ENCODE measurements at places on chromosomes 2 and 18.

GRCh38 chr18:70994116-70994515, 705.3 kb downstream of the SOCS6 start:
- DNase-seq: no peak

DNA sequence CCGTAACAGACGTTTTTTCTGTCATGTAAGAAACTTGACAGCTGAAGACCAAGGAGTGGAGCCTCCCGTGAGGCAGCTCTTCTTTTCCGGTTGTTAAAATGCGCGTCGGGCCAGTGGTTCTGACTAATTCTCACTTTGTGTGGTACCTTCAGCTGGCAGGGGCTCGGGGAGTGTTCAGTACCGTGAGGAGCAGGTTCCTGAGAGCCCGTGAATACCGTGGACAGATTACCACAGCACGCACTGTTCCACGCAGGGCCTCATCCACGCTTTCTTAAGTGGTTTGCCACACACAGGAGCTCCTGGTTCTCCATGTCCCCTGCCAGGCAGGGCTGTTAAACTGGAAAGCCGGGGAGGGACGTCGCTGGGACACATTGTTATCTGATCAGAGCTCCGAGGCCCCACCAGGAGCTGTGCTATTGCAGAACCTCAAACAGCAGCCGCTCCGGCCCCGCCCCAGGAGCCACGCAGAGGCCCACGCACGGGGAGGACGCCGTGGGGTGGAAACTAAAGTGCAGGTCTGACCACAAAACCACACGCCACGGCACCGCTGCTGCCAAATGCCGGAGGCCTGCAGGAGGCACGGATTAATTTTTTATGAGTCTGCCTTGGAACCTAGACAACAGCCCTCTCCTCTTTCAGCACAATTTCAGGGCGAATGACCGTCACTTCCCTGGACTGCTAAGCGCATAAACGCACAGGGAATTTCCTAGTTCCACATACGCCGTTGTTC, 43.3 kb downstream of the NFATC1 start:
- DNase-seq: no peak

GRCh38 chr2:24315669-24316068, 44.7 kb downstream of the ITSN2 start:
- DNase-seq: no peak

GRCh38 chr2:225429717-225430116, 30.2 kb downstream of the NYAP2 start:
- DNase-seq: peak; percentile 15

DNA sequence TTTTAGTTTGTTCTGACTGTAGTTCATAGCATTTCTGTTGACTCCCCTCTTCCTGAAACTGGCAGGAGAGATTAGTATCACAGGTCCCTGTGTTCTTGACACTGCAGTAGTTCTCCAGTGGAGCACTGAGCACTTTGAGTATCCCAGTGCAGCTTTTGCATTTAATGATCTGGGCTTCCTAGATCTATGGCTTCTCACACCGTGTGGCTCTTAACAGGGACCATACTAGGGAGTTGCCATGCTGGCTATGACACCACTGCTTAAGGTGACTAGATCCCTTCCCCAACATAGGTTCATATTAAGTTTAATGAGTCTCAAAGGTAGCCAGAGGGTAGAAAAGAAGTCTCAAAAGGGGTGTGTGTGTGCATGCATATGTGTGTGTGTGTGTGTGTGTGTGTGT, 6.2 kb upstream of the MSTN start:
- no peak for DNase-seq

DNA sequence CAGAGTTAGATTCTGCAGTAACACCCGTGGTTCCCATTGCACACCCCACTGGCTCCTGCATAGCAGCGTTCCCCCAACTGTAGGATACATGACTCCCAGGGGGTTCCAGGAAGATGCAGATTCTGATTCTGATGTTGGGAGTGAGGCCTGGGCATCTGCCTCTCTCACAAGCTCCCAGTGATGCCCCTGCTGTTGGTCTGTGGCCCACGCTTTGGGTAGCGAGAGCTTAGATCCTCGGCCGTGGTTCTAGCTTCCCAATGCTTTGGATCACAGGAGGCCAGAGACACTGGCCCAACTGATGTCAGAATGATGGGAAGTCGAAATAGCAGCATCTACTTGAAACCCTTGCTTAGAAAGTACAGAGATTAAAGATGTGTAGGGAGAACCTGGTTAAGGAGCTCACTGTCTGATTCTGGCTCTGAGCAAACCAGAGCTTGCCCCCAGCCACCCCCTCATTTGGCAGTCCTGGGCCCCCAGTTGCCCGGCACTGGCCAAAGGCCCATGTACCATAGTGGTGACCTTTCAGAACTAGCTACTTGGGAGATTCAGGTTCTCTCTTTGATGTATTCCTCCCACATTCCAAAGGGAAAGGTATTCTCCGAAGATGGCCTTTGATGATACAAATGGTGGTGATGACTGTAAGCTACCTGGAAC, 197.5 kb downstream of the FAM210A start:
- DNase-seq: no peak

DNA sequence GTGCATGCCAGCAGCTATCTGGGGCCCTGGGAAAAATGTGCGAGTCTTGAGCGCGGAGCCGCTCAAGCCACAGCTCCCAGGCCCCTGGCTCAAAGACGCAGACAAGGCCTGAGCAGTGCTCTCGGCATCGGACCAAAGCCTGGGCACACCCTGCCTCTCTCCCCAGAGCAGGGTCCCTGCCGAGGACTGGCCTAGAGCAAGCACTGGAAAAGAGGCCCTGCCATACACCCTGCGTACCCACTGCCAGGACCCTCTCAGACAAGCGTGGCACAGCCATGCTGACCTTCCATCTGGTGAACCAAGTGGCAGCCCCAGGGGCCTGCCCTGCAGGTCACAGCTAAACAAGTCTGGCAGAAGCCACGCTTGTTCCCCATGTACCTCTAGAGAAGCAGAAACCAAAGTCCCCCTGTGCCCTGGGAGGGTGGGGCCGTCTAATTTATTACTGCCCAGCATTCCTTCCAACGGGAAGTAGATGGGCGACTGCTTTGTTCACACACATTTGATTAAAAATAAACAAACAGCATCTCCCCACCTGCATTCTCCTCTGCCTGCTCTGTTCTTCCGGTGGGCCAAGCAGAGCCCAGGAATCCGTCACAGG, 14.0 kb downstream of the STK25 start:
- DNase-seq: no peak

DNA sequence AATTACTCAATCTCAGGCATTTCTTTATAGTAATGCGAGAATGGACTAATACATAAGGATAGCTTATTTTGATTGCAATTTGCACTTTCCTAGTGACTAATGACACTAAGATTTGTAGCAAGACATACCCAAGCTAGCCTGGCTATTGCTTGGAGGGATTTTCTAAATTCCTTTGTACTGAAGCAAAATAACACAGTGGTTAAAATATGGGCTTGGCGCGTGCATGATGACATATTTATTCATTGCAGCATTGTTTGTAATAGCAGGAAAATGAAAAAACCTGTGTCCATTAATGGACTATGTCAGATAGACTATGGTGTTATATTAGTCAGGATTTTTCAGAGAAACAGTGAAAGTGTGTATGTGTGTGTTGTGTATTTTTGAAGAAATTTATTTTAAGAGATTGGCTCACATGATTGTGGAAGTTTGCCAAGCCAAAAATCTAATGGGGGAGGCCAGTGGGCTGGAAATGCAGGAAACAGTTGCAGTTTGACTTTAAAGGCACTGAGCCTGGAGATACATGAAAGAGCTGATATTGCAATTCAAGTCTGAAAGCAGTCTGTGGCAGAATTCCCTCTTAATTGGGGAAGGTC, 16.7 kb upstream of the LAPTM4A start:
- DNase-seq: no peak

DNA sequence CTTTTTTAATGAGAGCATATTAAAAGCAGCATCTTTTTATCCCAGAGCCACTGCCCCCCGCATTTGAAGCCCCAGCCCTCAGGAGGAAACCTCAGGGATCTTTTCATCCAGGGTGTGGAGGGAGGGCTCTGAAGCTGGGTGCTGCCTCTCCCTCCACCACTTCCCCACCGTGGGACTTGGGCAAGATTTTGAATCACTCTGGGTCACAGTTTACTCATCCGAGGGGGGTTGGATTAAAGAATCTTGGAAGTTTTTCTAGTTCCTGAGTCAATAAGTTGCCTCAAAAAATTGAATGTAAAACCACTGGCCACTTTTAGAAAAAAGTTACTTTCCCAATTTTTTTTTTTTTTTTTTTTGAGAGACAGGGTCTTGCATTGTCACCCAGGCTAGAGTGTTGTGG, 62.0 kb upstream of the ANKRD44 start:
- DNase-seq: no peak

DNA sequence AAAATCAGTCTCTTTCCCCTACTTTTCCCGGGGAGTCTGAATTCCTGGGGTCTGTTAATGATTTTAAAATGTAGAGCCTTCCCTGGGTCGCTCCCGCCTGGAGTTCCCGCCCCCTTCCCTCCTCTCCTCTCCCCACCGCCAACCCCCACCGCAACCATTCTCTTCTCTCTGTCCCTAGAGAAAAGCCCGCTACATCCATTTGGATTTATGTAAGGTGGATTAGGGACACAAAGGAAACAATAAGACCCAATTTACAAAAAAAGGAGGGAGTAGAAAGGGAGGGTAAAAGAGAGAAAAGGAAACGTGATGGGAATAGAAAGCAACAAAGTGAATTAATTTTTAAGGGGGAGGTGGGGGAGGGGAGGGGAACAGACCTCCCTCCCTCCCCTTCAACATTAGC, 2.2 kb downstream of the EPHA4 start:
- DNase-seq: no peak

DNA sequence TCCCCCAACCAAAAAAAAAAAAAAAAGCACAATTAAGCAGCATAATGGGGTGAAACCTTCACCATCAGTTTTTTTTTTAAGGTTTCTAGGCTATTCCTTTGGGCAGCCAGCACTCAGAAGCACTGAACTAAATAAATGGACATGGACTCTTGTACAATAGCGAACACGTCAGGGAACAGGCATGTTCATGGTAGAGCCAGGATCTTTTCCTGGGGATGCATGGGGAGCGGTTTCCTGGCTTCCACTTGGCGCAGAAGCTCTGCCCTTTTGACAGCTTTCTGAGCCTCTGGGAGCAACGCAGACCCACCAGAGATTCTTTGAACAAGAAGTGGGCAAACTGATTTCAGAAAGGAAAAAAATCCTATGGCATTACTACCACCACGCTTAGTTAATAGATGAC, 35.0 kb downstream of the ALPK2 start:
- DNase-seq: no peak

- no peak for DNase-seq
Observed at GRCh38 chr2:101766337-101766736, 68.8 kb downstream of the MAP4K4 start.

Data from globus pallidus (tissue), 1 donor.